Skeletal muscle cell (primary cell): ENCODE measurements at places on chromosomes 6 and 20.
A peak's percentile ranks its signal among the peaks of the same experiment; 100 is the strongest.

- DNase-seq: no peak
Observed at GRCh38 chr6:41655176-41655575, 16.9 kb downstream of the MDFI start.

DNA sequence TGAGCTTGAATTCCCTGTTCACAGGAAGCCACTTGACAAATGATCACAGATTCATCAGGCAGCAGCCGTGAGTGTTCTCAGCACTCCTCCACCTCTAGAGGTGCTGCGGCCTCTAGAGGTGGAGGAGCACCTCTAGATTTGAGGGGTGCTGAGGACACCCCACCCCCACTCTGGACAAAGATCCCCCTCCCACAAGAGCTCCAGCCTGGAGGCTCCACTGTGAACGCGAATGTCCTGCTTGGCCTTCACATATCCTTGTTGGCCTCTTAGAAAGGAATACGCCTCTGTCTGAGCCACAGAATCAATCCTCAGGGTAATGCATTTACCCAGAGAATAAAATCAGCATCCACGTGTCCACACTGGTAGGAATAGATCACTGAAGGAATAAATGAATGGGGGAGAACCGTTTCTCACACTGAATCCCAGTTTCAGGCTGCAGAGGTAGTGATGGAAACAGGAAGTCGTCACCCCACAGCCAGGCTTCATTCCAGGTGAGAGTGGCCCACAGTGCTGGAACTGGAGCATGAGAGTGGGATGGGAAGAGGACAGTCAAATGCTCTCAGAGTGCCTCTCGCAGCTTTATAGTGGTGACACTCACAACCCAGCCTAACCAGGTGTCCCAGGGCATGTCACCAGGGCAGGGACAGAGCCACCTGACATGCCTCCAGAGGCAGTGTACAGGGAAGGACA, 16.6 kb downstream of the NPEPL1 start:
- DNase-seq: no peak

DNA sequence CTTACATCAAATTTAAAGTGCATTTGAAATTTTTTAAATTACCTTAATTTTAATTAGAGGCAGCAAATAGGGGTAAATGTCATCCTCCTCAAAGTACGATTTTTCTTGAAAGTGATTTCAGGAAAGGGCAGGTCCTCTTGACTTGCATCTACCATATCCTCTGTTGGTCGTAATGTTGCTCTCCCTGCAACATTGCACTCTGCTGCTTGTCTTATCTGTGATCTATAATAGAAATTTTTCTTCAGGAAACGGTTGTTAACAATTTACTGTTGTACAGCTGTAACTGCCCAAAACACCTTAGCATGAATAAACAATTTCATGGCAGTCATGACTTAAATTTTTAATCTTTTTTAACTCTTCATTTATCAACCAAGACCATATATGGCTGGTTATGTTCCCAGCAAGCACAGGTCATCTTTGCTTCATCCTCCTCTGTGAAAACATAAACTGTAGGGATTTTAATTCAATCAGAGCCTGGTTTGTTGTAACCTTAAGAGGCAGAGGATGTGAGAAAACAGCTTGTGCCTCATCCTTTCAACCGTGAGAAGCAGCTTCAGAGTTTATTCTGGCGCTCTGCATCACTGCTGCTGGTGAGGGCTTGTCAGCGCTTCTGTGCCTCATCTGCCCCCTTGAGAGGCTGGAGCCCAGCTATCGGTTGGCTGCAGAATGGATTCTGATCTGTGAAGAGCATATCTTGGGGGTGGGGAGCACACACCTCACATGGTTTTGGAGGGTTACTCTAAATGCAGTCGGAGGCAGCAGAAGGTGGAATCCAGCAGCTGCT, 56.0 kb downstream of the CTNNBL1 start:
- no peak for DNase-seq

DNA sequence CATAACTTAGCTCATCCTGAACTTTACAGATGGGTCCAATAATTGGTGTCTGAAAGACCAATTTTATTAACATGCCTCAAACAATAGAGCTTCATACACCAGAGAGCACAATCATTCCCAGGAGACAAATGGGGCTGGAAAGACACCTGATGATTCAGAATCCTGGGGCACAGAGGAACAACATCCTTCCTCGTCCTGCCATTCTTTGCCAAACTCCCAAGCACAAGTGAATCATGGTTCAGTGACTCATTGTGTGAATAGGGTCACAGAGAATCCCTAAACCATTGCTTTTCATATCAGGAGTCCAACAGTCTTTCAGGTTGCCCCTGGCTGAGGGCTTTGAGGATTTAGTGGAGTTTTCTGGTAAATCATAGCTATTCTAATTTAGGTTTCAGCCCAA, 266.4 kb upstream of the BMP2 start:
- peak; percentile 75 for DNase-seq

- no peak for DNase-seq
Observed at GRCh38 chr6:143629104-143630080, 48.4 kb upstream of the PHACTR2 start.

- no peak for DNase-seq
Observed at GRCh38 chr20:43560974-43561373, 2.1 kb downstream of the SGK2 start.

DNA sequence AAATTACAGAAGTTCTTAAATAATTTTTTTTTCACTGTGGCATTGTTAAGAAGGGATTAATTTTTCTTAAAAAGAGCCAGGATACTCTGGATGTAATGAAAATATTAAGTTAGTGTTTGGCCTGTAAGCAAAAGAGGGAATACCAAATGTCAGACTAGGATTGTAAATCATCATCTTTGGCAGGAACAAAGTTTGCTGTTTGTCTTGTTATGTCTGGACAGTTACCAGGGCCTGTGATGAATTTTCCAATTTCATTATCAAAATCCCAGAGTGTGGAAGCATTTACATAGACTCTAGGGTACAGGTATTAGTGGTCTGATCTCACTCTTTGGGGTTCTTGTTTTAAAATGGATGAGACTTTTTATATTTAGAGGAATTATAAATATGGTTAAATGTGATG, 26.1 kb downstream of the CEP57L1 start:
- no peak for DNase-seq

DNA sequence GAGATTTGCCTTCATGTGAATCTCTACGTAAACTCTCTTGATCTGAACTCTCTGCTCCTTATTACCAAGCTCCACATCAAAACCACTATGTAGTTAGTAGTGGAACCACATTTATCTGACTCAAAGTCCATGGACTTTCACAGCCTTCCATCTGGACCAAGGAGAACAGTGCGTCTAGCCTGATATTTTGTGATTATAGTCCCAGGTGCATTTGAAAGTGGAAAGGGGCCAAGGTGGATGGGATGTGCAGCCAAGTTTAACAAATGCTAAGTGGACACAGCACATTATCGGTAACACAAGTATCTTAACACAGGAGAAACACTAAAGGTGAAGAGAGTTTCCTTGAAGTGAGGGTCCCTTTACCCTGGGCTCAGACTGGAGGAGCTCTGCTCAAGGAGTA, 281.2 kb upstream of the SGK1 start:
- no peak for DNase-seq

DNA sequence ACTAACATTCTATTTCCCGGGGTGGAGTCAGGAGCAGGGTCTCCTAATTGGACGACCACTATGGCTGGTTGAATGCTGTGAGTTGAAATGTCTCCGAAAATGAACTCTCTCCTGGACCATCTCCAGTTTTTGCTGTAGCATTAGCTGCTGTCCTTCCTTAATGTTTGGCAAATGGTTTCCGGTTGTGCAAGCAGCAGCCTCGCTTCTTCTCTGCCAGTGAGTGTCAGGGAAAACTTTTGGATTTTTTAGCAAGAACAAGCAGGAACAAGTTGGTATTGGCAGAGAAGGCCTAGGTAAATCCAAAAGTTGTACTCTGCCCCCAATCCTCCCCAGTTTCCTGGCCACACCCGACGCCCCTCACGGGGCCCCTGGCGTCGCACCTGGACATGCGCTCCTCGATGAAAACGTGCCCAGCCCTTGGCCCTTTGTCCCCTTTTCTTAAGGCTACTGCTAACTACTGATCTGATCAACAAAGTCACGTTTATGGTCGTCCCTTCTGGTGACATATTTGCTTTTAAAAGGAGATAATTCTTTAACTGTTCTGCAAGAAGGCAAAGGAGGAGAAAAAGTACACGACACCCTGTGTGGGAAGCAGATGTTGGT, 103.2 kb downstream of the ARMC2 start:
- no peak for DNase-seq

- DNase-seq: no peak
Observed at GRCh38 chr20:56088375-56088774, 83.1 kb upstream of the CBLN4 start.

DNA sequence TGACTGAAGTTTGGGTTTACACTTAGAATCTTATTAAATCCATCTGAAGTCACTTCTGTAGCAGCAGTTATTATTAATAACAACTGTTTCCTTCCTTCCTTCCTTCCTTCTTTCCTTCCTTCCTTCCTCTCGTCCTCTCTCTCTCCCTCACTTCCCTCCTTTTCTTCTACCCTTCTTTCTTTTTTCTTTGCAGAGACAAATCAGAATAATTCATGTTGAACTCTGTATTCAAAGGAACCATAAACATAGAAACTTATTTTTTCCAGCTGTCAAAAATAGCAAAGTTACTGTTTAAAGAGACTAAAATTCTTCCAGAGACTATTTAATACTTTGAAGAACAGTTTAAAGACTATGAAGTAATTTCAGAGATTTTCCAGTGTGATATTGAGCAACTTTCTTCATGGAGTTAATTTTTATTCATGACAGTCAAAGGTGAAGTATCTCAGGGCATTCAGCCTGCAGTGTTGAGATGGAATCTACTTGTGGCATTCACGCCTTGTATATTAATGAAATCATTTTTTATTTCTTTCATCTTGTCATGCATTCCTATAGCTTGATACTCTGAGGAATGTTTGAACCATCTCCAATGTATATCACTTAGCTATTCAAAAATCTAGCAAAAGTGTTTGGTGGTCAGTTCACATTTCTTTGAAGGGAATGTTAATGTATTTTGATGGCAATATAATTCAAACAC, 109.7 kb downstream of the BCAS1 start:
- DNase-seq: no peak

DNA sequence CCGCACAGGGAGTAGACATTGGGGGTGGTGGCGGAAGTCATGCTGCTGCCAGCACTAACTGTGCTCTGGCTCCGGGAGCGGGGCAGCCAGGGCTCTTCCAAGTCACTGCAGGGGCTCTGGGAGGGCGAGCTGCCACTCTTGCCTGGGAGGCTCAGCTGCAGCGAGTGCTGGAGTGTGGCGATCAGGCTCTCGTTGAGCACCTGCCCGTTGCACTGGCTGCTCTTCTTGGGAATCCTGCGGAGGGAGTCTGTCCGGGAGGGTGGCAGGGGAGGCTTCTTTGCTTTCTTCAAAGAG, 28.0 kb downstream of the HEBP2 start:
- DNase-seq: no peak

GRCh38 chr6:21496706-21497105, 96.8 kb upstream of the SOX4 start:
- DNase-seq: no peak

- no peak for DNase-seq
Observed at GRCh38 chr20:33793011-33793931, 17.9 kb upstream of the CHMP4B start.

DNA sequence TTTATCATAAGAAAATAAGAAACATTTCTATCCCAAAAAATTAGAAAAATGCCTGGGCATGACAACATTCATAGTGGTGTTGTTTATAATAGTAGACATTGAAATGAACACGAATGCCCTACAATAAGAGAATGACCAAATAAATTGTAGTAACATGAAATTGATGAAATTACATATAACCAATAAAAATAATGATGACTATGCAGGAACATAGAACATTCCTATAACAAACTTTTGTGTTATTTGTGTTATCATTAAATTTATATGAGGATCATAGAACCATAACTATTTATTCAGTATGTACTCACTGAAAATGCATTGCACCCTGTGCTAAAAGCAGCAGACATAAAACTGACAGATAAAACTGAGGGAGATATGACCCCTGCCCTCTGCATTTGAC, 399.7 kb downstream of the CBLN4 start:
- DNase-seq: no peak

DNA sequence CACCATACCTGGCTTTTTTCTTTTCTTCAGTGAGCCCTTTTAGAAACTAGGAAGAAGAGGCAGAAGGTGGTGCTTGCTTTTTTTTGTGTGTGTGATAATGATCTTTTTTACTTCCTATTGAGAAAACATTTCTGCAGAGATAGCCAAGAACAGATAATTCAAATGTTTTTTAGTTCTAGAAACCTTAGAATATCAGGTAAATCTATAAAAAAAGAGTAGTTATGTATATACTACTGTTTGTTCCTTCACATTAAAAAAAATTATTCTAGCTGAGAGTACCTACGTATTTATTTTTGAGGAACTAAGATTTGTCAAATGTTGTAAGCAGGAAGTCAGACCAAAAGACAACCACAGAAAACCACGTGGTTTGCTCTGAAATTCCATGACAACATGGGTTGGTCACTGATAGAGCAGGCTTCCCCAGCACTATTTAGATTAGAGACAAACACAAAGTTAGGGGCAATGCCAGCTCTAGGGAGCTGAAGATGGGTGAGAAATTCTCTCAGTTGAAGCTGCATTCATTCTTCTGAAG, 12.8 kb downstream of the STK4 start:
- no peak for DNase-seq

DNA sequence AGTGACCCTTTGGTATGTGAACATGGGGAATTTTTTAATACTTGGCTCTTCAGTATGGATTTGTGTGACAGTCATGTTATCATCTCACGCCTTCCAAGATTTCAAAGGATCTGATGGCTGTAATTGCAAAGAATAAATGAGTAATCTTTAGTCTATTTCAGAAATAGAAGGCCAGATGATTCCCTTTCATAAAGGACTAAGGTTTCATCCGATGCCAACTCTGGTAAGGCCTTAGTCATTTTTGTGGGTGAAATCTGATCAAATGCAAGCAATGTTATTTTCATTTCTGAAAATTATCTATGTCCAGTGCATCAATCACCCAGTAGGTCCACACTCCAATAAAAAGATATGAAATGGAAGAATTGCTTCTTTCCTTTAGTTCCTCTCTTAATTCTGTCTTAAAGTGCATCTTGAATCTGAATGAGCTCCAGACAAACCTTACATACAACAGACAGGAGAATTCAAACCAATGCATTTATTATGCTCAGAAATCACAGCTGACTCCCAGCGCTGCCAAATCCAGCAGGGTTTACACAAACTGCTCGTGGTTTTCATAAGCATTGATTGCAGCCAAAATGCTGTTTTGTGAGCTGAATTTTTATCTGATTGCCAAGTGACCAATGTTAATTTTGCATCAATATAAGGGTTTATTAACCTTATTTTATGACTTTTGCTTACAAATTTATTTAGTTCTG, 565.2 kb upstream of the MARCKS start:
- no peak for DNase-seq

- DNase-seq: no peak
Observed at GRCh38 chr20:51624157-51624731, 81.7 kb upstream of the NFATC2 start.

- DNase-seq: no peak
Observed at GRCh38 chr6:9628819-9629218, 786.1 kb downstream of the TFAP2A start.

GRCh38 chr6:56521454-56521853, 121.2 kb downstream of the DST start:
- DNase-seq: no peak

GRCh38 chr6:134288538-134289203, 29.2 kb downstream of the SGK1 start:
- DNase-seq: peak; percentile 87
